Type B pancreatic cell (in vitro differentiated cells): ENCODE measurements at places on chromosomes 16 and 17.

DNA sequence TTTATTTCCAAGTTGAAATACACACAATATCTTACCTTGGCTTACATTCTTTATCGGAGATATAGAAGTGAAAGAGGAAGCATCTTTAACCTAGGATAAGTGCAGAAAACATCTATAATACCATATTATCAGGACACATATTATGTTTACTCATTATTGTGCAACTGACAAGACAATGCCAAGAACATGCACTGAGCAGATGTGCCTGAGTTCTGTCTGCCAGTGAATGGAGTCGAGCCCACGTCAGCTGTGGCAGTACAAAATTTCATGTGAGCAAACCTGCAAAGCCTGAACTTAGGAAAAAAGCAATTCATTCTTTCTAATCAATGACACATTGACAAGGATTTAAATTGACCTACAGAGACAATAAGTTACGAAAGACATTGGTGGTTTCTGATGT, 154.4 kb downstream of the AXIN2 start:
- DNase-seq: no peak

- DNase-seq: no peak
Measured at GRCh38 chr16:54991525-54991924, 60.9 kb downstream of the IRX5 start.

- DNase-seq: no peak
Measured at GRCh38 chr16:26413780-26414179, 652.9 kb upstream of the C16orf82 start.

DNA sequence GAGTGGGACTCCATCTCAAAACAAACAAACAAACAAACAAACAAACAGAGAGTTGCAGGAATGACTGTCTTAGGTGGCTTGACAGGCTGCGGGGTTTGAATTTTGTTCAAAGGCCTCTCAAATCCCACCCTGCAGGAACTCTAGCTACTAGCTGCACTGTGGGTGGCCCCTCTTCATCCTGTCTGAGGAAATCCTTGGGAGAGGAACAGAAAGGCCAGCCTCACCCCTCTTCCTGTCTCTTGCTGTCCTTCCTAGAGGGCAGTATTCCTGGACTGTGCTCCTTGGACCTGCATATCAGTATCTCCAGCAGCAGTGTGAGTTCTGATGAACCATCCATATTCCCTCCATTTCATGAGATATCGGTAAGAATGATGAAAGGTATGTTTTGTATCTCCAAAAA, 2.0 kb upstream of the CCDC92B start:
- DNase-seq: no peak

- no peak for DNase-seq
Measured at GRCh38 chr16:56327071-56327928, 98.0 kb downstream of the AMFR start.
